ENCODE measurements at places on chromosomes 7 and 10. TPM values are rescaled to one million over a fixed set of nuclear protein-coding genes. Genes with fewer than 3 reads are reported as not detected.

Gene RAPGEF5
- 87.0 TPM for total RNA-seq

Gene CNPY1
- total RNA-seq = not detected

Gene NAT16
- not detected for total RNA-seq

Gene GNAT3
- total RNA-seq = not detected

Gene LRMDA
- 40.8 TPM for total RNA-seq

Gene HMX3
- not detected for total RNA-seq

Gene HOXA6
- total RNA-seq = 4.7 TPM

Gene NCOA4
- total RNA-seq = 123 TPM

DNA sequence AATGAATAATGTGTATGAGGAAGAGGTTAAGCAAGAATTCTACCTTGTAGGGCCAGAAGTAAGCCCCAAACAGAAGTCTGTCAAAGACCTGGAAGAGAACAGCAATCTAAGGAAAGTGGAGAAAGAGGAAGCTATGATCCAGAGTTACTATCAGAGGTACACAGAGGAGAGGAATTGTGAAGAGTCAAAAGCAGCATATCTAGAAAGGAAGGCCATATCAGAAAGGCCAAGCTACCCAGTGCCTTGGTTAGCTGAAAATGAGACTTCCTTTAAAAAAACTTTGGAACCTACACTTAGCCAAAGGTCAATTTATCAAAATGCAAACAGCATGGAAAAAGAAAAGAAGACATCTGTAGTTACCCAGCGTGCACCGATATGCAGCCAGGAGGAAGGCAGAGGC lies 42.7 kb upstream of the GAD2 start:
- no peak for DNase-seq

DNA sequence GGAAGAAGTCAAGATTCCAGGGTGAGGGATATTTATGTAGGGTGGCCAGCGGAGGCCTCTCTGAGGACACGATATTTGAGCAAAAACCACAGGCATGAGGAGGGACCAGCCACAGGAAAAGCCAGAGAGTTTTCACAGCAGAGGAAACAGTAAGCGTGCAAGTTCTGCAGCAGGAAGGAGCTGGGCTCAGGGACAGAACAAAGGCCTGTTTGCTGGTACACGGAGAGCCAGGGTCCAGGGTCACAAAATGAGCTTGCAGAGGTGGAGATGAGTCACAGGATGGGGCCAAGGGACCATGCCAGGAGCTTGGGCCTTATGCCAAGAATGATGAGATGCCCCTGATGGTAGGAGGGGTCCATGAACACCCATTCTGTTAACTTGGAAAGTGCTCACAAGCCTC lies 283.5 kb downstream of the PLXNA4 start:
- no peak for DNase-seq

- peak; percentile 24 for DNase-seq
Observed at GRCh38 chr7:24764972-24765744, 7.9 kb upstream of the GSDME start.

DNA sequence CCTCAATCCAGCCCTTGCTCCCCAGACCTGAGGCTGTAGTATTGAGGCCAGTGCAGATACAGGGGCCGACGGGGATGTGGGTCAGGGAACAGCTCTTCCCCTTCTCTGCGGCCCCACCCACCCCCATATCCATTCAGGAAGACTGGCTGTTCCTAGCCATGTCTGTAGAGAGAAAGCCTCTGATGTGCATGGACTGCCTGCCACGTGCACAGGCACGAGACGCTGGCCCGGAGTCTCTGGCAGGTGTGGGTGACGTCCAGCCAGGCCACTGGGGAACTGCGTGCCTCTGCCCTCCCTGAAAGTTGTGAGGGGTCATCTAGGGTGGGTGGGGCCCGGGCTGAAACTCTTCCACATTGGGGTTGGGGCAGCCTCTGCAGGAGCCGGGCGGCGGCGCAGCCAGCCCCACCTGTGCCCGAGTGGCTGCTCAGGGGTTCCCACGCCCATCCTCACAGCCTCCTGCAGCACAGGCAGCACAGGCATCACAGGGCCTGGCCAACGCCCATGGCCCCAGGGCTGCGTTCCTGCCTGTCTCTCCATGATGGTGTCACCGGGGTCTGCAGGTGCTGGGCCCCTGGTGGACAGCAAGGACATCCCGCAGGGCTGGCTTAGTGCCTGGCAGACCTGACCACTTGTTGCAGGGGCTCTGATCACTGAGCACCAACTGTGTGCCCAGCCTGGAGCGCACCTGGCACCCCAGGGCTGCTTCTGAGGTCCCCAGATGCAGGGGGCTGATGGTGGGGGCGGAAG lies 27.5 kb downstream of the MICALL2 start:
- DNase-seq = no peak

DNA sequence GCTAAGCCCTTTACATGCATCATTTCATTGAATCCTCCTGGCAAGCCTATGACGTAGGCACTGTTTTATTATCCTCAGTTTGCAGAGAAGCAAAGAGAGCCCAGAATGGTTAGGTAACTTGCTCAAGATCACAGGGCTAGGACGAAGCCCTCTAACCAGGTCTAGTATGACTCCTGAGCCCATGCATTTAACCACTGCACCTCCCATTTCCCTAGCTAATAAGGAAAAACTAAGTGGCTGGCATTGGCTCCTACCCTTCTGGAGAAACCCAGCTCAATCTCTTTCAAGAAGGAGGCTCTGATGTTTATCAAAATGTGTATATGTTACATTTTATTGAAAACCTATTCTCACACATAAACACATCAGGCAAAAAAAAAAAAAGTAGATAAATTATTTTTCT lies 19.8 kb downstream of the MYOF start:
- no peak for DNase-seq

- DNase-seq = no peak
Observed at GRCh38 chr10:60717852-60718251, 60.4 kb upstream of the CDK1 start.

GRCh38 chr7:2870471-2870931 lies 26.4 kb upstream of the GNA12 start:
- DNase-seq = peak; percentile 65

DNA sequence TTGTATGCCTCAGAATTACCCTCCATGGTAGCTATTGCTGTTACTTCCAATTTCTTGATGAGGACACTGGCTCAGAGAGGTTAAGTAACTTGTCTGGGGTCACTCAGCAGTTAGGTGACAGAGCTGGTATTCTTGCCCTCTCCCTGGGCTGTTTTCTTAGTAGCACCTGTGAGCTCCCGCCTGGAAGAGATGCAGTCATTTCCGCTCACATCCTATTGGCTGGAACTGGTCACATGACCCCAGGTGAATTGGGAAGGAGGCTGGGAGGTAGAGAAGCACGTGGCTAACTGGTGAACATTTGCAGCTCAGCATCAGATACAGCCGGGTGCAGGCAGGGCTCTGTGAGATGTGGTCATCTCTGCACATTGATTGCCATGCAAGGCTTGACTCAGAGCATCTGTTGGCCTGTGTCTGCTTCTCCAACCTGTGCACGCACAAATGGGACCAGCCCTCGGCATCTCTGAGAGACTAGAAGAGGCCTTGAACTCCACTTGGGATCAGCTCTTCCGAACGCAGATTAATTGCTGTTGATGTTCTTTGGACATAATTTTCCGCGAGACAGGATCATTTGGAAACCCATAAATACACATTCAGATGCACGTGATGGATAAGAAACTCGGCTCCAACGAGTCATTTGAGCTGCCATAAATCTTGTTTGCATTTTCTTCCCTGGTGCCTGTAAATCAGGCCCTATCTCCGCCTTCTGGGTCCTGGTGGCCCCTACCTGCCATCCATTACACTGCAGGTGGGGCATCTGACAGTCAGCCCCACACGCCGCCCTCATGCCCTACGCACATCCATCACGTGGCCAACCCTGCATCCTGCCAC lies 42.8 kb downstream of the MYL10 start:
- no peak for DNase-seq

GRCh38 chr7:100437150-100438100 lies 1.1 kb upstream of the PPP1R35 start:
- DNase-seq = no peak

DNA sequence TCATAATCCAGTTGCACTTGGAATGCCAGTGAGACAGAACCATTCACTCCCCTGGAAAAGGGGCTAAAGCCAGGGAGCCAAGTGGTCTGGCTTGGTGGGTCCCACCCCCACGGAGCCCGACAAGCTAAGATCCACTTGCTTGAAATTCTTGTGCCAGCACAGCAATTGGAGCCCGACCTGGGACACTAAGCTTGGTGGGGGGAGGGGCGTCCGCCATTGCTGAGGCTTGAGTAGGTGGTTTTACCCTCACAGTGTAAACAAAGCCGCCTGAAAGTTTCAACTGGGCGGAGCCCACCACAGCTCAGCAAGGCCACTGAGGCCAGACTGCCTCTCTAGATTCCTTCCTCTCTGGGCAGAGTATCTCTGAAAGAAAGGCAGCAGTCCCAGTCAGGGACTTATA lies 200.7 kb upstream of the NPSR1 start:
- DNase-seq = no peak

DNA sequence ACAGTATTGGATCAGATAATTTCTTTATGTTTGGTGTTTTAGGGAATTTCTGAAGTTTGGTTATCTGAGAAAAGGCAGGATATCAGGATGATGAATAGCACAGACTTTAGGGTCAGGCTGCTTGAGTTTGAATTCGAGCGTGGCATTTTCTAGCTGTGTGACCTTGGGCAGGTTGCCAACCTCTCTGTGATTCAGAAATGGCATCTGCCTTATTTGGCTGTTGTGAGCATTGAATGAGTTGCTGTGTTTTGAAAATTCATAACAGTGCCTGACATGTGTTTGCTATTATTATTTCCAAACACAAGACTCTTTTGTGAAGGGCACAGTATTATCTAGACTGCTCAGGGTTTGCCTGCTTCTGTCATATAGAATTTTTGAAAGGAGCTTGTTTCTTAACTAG lies 66.9 kb downstream of the NXPH1 start:
- no peak for DNase-seq

DNA sequence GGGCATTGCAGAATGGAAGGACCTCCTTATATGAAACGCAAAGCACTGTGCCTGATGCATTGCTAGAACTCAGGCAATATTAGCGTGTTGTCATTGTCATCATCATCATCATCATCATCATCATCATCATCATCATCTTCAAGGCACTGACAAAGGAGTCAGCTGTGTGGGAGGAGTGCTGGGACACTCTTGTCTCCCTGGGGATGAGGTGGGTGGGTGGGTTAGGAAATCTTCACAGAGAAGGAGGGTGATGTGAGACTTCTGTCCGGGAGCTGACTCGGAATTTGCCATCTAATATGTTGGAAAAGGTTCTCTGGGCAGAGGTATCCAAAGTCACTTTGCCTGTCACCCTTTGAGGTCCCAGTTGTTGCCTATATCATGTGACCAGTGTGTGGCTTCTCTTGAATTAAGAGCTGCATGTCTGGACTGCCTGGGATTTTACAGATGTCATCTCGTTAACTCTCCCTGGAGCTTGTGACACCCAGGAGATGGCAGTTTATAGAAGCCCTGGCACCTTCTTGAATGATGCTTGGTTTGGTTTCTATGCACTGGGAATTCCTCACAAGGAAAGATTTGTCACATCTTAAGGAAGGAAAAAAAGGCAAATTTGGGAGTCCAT lies 7.1 kb downstream of the HTRA1 start:
- DNase-seq = no peak

- DNase-seq = no peak
Observed at GRCh38 chr10:113846036-113846435, 7.8 kb downstream of the DCLRE1A start.

- no peak for DNase-seq
Observed at GRCh38 chr10:88070080-88070880, 206.9 kb downstream of the PTEN start.

DNA sequence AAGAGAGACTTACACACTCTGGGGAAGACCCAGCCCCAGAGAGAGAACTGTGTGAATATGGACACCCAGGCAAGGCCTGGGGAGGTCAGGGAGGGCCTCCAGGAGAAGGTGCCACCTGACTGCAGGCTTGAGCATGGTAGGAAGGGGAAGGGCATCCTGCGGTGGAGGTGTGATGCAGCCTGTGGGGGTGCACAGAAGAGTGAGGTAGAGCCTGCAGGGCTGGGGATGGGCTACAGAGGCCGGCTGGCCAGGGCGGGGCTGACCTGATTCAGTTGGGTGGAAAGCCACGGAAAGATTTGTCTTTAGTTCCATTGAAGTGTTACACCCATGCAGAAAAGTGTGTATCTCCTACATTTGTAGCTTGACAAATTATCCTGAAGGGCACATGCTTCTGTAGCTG lies 47.6 kb downstream of the ZMIZ1 start:
- DNase-seq = no peak

- DNase-seq = no peak
Observed at GRCh38 chr7:158285383-158285770, 302.2 kb downstream of the PTPRN2 start.

DNA sequence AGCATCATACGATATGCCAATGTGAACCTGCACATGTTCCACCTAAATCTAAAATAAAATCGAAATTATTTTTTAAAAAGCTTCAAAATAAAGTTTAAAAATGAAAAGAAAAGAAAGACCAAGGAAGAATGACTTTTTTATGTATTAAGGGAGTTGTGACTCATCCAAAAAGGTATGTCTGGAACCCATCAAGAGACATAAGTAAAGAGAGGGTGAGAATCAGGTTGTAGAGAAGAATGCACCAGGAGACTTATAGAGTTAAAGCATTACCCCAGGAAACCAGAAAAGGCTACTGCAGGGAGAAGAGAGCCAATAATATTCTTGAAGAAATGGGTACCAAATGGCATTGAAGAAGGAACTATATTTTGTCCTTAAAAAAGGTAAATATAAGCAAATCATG lies 69.8 kb downstream of the CTTNBP2 start:
- no peak for DNase-seq

DNA sequence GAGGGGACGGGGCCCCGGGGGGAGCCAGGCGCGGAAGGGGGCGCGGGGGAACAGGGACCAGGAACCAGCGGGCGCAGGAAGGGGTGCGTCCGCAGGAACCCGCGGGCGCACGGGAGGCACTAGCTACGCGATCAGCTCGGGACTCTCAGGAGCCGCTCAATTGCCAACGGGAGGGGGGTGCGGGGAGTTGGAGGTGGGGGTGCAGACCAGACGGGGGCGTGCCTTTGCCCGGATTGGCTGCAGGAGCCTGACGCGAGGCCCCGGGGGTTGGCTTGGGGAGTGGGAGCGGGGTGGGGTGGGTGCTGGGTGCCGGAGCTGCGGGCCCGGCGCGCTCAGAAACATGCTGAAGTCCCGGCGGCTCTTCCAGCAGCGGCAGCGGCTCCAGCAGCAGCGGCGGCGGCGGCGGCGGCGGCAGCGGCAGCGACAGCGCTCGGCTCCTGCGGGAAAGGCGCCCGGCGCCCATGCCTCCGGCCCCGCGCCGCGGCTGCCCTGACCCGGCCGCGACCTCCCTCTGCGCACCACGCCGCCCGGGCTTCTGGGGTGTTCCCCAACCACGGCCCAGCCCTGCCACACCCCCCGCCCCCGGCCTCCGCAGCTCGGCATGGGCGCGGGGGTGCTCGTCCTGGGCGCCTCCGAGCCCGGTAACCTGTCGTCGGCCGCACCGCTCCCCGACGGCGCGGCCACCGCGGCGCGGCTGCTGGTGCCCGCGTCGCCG lies at the start of gene ADRB1:
Gene ADRB1, plus strand, starts transcription at position 335 of the 715 bp plus-strand sequence. Its CDS starts 267 bp downstream, at position 602.
- peak; percentile 84 for DNase-seq

- peak; percentile 23 for DNase-seq
Observed at GRCh38 chr10:58266003-58266825, 1.5 kb downstream of the IPMK start.

- DNase-seq = peak; percentile 46
Observed at GRCh38 chr10:113232928-113233511, 283.0 kb downstream of the TCF7L2 start.

GRCh38 chr7:98910427-98910826 lies 32.1 kb downstream of the TRRAP start:
- DNase-seq = no peak

Data from lung (tissue), 17 donors.